ENCODE measurements at places on chromosomes 12 and 14.
A peak's percentile ranks its signal among the peaks of the same experiment; 100 is the strongest.

DNA sequence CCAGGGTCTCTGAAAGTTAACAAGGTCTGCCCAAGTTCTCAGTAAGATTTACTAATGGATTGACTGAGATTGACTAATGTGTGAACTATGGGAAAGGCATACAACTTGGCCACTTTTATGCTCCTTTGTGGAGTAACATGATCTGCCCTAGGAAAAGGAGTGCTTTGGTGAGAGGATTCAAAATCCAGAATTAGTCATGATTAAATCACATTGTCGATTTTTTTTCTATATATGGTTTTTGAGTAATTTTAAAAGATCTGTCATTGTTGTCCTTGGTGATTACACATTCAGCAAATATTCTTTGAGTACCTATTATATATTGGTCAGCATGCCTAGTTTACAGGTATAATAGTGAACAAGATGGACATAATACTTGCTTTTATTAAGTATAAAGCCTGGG lies 147.7 kb upstream of the SYT10 start:
- DNase-seq = no peak

DNA sequence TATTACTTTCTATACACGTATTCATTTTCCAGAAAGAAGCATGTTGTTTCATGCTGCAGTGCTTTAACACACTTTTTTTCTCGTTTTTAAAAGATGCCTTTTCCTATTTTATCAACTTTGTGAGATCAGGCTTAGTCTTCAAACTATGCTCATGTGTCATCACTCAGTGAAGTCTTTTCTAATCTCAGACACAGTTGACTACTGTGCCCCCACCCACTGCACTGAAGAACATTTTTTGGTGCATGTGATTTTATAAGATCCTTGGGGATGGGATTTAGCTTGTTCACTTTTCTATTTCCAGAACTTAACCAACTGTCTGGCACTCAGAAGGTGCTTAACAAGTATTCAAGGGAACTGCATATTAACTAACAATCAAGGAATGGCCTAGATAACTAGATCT lies 85.5 kb downstream of the CDK17 start:
- no peak for DNase-seq

GRCh38 chr14:99554184-99554583 lies 49.8 kb downstream of the CCDC85C start:
- no peak for DNase-seq

GRCh38 chr14:76773188-76773885 lies 12.1 kb downstream of the VASH1 start:
- DNase-seq = no peak

DNA sequence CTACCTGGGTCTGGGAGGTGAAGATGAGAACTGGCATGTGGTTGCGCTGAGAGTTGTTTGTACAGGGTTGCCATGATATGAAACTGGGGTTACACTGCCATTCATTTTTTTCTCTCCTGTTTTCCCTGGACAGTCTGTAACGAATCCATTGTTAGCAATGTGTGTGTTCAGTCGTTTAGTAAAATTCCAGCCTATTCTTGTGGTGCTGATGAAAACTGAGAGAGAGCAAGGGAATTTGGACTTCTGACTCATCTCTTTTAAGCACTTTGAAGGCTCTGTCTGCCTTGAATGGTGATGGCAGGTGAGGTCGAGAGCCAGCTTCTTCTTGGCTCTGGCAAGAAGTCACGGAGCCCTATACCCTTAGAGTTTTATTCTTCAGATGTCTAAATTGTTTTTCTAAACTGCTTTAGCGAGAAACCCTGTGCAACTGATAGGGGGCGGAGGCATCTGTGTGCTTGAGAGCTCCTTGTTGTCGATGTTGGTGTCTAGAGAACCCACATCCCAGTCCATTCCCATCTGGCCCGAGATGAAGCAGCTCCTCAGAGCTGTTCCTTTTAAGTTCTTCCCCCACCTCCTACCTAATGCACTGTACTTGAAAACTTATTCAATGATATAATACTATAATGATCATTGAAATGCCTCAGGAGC lies 204.4 kb downstream of the TMX1 start:
- DNase-seq = no peak

GRCh38 chr12:47302111-47302671 lies 222.4 kb upstream of the AMIGO2 start:
- DNase-seq = no peak

DNA sequence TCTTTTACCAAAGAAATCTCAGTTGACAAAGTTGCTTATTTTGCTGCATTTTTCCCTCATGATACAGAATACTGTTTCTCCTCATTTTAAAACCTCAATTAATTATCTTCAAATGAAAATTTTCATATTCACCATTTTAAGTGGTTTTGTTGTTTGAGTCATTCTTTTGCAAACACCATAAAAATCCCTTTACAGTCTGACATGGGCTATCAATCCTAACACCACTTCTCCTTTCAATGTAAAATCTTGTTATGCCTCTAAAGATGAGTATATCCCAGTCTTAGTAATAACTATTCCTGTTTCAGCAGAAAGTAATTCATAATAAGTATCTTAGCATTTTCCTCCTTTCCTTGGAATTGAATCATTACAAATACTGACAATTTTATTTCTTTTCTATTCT lies 192.2 kb downstream of the SYT1 start:
- DNase-seq = no peak

DNA sequence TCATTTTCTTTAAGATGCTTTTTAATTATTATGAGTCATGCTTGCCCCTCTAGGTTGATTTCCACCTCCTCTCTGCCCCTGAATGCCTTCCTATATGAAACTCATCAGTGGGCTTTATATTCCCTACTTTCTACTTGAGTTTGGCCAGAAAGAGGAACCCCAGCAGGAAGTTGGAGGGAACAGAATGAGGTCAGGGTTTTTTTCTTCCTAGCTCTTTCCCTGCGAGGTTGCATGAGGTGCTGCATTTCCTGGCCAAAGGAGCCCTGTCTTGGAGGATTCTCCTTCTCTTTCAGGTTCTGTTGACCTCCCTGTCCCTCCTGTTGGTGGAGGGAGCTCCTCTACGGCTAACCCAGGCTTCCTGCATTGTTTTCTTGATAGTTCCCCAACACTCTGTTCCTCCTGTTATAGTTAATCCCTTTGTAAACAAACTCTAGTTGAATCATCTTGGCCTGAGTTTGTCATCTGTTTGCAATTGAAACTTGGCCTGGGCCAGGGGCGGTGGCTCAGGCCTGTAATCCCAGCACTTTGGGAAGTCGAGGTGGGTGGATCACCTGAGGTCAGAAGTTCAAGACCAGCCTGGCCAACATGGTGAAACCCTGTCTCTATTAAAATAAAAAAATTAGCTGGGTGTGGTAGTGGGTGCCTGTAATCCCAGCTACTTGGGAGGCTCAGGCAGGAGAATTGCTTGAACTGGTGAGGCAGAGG lies 15.3 kb upstream of the SPIC start:
- no peak for DNase-seq

- peak; percentile 24 for DNase-seq
Measured at GRCh38 chr12:22163594-22163993, 117.6 kb downstream of the CMAS start.

- no peak for DNase-seq
Measured at GRCh38 chr14:58026967-58027366, 125.0 kb downstream of the ARMH4 start.

DNA sequence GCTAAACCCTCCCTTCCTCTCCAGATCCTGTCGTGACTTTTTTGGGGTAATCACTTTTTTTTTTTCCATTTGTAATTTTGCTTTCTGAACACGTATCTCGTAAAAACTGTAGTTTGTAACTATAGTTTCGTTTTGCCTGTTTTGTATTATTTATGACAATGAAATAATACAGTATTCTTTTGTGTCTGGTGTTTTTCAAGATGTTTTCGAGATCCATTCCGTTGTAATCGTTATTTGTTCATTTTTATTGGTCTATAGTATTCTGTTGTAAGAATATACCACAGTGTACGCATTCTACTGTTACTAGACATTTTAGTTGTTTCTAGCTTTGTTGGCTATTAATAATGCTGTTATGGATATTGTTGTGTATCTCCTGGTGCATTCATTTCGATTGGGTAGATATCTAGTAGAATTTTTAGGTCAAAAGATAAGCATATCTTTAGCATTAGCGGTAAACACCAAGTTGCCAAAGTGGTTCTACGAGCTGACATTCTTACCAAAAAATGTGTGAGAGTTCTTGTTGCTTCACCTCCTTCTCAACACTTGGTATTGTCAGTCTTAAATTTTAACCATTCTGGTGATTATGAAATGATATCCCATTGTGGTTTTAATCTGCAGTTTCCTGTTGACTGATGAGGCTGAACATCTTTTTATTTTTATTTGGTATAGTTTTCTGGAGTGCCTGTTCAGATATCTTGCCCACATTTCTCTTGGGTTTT lies 92.3 kb upstream of the EVL start:
- DNase-seq = no peak

GRCh38 chr14:54278665-54279295 lies 118.0 kb upstream of the CDKN3 start:
- DNase-seq = no peak

GRCh38 chr14:88208858-88209257 lies 114.2 kb downstream of the KCNK10 start:
- DNase-seq = no peak

DNA sequence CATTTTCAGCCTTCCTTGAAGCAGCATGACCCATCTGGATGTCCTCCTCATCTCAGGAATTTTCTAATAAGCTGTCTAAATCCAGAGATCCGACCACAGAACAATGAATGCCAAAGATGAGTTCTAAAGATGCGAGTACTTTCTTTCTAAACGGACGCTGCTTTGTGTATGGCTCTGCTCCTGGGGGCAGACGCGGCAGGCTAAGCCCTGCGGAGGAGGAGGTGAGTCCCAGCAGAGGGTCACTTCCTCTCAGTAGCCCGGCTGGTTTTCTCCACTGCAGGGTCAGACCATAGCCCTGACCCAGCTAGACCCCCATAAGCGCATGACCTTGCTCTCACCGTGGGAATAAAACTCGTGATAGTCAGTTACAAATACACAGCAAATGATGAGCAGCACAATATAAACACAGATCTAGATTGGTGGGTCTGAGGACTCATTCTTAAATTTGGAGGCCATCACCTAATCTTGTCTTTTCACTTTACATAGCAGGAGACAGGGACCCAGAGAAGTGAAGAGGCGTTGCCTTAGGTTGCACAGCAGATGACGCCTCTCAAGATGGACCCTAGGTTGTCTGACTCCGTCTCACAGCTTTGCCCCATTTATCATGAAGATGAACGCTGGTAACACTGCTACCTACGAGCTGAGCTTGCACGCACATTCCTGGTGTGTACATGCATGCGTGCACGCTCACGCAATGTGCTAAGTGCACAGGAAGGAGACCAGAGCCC lies 16.6 kb downstream of the SSH1 start:
- DNase-seq = no peak

DNA sequence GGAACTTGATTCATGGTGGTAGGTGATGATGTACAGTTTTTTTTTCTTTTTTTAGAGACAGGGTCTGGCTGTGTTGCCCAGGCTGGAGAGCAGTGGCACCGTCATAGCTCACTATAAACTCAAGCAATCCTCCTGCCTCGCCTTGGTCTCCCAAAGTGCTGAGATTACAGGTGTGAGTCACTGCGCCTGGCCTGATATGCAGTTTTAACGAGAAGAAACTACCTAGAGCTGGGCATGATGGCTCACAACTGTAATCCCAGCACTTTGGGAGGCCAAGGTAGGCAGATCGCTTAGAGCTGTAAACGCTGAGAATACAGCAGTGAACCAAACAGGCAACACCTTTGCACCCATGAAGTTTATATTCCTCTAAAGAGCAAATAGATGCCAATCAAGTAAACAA lies 13.0 kb upstream of the VPS37B start:
- no peak for DNase-seq

- no peak for DNase-seq
Measured at GRCh38 chr14:101508948-101509729, 52.2 kb upstream of the DIO3 start.

GRCh38 chr12:16037533-16037932 lies 126.4 kb downstream of the DERA start:
- no peak for DNase-seq

- DNase-seq = no peak
Measured at GRCh38 chr12:131903270-131904255, 9.1 kb downstream of the ULK1 start.

- DNase-seq = no peak
Measured at GRCh38 chr12:59911516-59911915, 315.7 kb downstream of the SLC16A7 start.

Data from CD4-positive, alpha-beta T cell treated with Interleukin-15 for 4 hours (primary cell).